SW480 (cell line): ENCODE measurements at places on chromosomes 5 and 9.
A peak's percentile ranks its signal among the peaks of the same experiment; 100 is the strongest.

GRCh38 chr5:148991566-148991965 lies 71.3 kb downstream of the SH3TC2 start:
- no peak for DNase-seq

DNA sequence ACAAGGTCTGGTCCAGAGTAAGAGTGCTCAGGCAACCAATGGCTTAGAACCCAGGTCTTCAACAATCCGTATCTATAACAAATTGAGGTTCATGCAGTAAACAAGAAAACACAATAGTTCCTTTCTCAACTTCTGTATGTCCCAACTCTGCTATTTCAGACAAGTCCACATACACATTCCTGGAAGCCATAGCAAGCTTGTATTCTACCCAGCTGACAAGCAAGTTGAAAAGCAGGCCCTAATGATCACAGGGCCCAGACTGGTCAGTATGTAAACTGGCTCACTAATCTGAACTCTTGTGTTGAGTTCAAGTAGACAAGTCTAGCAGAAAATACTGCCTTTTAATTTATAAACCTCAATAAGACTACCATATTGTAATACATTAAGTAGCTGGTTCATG lies 26.9 kb downstream of the FNIP1 start:
- DNase-seq: no peak

DNA sequence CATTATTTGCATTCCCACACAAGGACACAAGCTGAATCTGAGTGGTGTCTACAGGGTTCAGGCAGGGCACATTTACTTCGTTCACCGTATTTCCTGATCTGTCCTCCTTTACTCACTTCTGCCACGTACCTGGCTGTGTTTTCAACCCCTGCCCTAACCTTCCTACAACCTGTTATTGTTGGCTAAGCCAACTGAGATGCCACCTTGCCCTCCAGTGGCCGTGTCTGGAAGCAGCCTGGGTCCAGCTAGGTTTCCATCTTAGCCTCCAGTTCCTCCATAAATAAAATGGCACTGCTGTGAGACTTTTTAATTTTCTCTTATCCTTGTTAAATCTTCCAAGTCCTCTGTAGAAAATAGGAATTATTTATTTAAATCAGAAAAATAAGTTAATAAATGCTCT lies 64.8 kb downstream of the ATP10B start:
- DNase-seq: peak; percentile 58

DNA sequence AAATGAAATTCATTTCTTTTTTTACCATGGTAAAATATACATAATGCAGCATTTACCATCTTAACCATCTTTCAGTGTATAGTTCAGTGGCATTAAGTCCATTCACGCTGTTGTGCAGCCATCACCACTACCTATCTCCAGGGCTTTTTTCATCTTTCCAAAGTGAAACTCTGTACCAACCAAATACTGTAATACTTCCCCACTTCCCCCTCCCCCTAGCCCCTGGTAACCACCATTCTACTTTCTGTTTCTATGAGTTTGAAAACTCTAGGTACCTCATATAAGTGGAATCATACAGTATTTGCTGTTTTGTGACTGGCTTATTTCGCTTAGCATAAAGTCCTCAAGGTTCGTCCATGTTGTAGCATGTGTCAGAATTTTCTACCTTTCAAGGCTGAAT lies 23.4 kb downstream of the SPAAR start:
- no peak for DNase-seq

DNA sequence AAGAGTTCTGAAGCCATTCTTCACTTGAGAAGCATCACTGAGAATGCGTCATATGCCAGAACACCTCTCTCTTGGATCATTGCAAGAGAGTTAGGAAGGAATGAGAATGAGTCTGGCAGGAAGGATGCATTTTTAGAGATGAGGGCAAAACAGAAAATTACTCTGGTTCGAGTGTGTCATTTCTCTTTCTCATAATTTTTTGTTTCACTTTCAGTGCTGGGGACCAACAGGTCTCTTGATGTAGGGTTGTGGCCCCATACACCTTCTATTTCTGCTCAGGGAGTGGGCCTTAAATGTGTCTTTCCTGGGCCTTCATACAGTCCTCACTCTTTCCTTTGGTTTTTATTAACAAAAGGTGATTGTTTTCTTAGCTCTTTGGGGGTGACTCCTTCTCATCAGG lies 302.4 kb downstream of the NR3C1 start:
- DNase-seq: no peak

DNA sequence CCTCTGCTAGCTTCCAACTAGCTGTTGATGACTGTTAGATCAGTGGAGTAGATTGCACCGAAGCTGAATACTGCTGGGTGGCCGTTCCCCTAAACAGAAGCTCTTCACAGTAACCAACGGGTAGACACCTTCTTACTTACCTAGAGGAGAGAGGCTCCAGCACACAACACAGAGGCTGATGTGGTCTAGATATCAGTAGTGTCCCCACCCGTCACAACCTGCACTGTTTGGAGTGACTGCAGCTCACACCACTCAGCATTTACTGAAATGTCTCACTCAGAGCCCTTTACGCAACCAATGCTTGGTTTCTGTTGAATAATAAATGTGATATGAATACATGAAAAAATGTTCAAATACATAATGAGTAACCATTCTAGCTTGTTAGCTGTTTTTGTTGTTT lies 5.3 kb downstream of the TMEM174 start:
- DNase-seq: no peak

DNA sequence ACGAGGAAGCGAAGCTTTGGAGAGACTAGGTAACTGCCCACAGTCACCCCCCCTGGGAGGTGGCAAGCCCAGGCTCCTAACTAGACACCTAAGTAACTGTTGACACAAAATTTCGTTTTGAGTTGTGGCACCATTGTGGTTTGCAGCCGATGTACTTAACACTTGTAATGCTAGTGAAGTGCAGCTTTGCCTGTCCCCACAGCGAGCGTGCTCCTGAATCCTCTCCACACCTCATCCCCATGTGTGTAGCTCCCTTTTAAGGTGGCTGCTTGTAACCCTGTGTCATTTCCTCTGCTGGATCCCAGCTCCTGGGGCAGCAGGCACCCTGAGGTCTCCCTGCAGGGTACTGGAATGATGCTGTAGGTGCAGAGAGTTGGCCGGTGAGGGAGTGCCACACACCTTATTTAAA lies 114.9 kb downstream of the TRIO start:
- DNase-seq: no peak

- no peak for DNase-seq
Observed at GRCh38 chr5:58327289-58327688, 132.6 kb downstream of the PLK2 start.
